NCI-H187 treated with DMSO at 0.1 percent for 48 hours (cell line): ENCODE measurements at places on chromosomes 12 and 14.

- DNase-seq = no peak
Measured at GRCh38 chr12:94597268-94597667, 53.1 kb downstream of the TMCC3 start.

DNA sequence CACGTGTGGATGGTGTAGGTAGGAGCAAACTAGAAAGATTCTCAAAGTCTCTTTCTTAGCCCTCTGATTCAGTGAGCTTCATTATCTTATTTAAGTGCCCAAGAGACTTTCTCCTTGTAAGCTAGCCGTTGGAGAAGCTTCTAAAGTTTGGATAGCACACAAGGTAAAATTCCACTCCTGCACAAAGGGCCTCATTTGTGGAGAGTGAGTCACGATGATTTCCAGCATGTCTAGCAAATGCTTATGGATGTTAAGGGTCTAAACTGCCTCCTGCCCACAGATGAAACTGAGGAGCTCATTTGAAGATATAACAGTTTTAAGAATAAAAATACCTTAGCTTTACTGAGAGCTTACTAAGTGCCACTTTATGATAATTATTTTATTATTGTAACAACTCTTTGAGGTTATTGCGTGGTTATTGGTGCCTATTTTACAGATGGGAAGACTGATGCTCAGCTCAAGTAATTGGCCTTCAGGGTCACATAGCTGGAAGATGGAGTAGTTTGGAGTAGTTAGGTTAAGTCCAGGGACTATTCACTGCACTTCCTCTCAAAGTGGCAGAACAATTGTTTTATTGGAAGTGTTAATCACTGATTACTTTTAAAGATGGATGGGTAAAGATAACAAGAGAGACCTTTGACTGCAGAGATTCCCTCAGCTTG is 78.7 kb upstream of the HIF1A start:
- DNase-seq = no peak

GRCh38 chr12:12072064-12072760 is 1.5 kb downstream of the BCL2L14 start:
- no peak for DNase-seq

DNA sequence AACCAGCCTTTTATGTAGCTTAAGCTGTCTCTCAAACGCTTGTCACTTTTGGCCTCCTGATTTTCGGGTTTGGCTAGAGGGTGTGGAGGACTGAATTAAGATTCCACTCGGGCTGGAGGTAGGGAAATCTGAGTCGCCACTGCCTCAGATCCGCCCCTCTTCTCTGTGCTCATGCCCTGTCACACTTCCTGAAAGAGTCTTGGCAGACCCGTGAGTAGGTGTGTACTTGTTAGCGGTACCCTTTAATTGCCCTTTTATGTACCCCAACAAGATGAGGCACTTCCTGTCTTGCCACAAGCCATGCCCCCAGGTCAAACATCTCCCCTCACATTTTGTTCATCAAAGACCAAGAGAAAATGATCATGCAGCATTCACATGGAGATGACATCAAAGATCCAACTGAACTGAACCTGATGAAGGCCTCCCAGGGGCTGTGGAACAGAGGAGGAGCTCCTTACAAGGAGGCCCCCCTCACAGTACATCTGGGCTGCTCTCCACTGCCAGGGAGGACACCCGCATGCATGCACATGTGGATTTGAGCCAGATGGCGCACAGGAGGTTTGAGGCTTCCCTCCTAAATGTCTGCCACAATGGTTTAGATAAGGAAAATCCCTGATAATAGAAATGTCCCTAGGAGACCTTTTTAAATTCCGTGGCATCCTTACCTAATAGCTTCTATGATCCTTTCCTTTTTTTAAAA is 86.5 kb upstream of the CDKN3 start:
- DNase-seq = no peak

- DNase-seq = no peak
Measured at GRCh38 chr14:43729143-43729542, 777.9 kb downstream of the FSCB start.

DNA sequence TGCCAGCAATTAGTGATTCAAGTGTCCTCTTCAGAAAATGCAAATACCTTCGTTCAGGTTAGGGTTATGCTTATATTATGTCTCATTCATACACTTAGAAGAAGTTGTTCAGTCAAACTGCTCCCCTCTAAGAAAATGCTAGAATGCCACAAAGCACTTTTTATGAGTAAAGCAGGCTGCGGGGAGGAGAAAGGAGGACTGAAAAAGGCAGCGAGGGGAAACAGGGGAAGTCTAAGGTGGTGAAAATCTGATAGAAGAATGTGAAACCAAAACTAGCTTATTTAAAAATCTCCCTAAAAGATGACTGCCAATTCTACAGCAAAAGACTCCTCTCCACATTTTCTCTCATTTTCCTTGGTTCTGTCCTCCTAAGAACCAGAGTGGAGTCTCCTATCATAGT is 70.1 kb downstream of the PRKD1 start:
- DNase-seq = no peak

DNA sequence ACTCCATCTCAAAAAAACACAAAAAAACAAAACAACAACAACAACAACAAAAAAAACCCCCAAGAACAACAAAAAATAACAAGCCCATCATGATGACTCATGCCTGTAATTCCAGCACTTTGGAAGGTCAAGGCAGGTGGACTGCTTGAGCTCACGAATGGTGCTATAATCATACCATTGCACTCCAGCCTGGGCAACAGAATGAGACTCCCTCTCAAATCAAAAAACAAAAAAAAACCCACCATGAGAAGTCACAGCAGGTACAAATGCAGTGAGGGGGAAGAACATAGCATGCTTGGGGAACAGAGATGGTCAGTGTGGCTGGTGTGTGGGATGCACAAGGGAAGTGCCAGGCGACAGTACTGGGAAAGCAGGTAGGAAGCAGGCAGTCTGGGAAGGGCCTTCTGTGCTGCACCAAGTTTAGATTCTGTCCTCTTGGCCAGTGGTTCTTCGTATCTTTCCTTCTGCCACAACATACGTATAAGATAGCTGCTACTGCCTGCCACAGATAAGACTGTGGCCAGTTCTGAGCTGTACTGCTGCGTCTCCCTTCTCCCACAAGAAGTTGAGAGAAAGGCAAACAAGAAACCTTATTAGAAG is 28.0 kb downstream of the ATG14 start:
- no peak for DNase-seq

DNA sequence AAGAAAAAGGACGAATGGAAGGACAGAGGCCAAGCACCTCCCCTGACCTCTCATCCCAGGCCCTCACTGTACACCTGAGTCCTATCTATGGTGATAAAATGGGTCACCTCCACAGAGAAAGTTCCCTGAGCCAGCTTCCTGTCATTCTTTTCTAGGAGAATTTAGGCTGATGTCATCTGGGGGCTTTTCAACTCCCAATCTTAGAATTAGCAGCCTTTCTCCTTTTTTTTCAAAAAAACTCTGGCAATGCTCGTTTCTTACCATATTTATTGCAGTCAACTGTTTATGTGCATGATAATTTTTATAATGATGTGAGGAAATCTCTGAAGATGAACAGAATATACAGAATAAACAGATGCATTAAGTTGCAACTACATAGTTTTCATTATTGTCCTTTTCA is 177.6 kb downstream of the SNAPC1 start:
- DNase-seq = no peak

- DNase-seq = no peak
Measured at GRCh38 chr14:71220462-71220861, 313.2 kb downstream of the PCNX1 start.

DNA sequence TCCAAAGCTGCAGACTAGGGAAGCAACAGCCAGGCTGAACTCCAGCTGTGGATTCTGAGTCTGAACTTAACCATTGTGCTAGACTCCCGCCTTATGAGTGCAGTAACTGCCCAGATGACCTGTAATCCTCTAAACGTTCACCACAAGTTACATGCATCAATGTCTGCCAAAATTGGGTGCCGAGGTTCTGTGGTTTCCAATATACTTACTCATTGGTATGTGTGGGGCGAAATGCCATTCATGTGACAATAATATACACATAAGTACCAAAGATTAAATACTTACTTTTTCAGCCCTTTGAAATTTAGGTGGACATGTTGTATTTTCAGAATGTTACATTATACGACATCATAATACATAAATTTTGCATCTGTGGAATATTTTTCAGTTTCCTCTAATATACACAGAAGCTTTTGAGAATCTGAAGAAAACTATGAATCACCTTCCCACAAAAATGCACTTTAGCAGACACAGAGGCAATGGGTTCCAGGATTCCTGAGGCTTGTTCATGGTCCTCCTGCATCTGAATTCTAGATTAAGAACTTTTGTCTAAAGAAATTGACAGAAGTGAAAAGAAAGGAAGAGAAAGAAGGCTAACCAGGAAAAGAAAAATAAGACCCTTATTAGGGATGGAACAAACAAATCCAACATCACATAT is 31.7 kb downstream of the GRIP1 start:
- no peak for DNase-seq

DNA sequence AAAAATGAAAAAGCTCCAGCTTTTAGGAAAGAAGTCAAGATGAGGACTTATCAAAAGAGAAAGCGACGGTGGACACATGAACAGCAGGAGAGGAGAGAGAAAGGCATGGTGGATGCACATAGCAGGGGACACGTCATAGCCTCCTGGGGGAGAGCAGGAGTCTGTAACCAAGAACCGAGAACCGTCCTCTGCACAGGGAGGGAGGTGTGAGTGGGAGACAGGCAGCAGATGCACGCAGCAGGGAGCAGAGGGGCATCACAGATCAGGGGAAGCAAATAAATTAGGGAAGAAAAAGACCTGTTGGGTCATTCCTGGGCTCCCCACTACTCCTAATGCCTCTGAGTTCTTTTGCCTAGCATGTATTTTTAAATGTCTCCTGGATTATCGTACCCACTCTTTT is 138.1 kb upstream of the RMST start:
- no peak for DNase-seq

DNA sequence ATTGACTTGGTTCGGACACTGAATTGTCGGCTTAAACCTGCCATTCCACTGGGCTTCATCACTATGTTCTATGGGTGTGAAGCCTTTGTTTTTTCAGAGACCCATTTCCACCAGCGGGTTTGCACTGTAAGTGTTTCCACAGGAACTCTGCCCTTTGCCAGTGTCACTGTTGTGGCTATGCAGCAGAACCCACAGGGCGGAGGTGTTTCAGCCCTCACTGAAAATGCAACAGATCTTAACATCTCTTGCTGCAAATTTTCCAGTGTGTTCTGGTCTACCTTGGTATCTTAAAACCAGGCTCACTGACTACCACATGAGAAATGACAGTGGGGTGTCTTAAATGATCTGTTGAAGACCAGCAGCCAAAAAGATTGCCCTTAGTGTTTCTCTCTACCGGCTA is 21.1 kb downstream of the PRKCH start:
- no peak for DNase-seq

DNA sequence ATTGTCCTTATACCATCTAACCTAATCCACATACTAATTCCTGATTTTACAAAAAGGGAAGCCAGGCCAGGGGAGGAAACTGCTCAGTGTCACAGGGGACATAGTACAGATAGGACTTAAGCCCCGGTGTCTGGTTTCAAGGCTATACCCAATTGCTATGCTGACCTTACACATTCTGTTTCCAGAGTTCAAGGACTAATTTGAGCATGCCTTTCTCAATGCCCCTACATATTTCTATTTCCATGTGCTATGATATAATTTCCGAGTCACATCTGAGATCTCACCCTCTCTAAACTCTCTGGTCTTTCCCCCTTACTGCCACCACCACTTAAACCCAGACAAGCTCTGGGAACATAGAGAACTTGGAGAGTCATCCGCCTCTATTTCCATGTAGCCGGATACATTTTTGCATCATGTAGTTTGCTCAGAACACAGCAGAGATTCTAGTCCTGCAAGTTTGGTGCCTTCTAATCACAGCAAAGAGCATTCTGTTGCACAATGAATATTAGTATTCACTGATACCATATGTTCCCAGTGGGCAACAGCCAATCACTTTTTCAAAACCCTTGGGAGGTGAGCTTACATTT is 34.2 kb downstream of the PPM1H start:
- no peak for DNase-seq

DNA sequence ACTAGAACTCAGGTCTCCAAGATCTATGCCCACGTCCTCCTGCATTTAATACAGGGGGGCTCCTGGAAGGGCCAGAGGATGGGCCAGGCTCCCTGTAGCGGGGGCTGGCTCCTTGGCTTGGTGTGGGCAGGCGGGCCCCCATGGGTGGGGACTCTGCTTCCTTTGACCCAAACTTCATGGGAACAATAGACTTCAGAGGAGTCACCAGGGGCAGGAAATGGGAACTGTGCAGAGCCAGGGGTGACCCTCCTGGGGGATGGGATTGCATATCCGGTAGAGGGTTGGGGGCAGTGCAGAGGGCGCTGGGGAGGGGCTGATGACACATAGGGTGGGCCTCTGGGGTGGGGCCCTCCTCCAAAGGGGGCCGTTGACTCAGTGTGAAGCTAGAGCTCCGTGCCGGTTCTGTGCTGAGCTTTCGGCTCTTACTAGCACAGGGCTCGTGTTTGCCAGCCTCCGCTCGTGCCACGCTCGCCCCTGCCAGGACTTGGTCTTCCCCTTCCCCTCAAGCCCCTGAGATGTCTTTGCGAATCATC is 4.6 kb downstream of the TEAD4 start:
- DNase-seq = no peak

DNA sequence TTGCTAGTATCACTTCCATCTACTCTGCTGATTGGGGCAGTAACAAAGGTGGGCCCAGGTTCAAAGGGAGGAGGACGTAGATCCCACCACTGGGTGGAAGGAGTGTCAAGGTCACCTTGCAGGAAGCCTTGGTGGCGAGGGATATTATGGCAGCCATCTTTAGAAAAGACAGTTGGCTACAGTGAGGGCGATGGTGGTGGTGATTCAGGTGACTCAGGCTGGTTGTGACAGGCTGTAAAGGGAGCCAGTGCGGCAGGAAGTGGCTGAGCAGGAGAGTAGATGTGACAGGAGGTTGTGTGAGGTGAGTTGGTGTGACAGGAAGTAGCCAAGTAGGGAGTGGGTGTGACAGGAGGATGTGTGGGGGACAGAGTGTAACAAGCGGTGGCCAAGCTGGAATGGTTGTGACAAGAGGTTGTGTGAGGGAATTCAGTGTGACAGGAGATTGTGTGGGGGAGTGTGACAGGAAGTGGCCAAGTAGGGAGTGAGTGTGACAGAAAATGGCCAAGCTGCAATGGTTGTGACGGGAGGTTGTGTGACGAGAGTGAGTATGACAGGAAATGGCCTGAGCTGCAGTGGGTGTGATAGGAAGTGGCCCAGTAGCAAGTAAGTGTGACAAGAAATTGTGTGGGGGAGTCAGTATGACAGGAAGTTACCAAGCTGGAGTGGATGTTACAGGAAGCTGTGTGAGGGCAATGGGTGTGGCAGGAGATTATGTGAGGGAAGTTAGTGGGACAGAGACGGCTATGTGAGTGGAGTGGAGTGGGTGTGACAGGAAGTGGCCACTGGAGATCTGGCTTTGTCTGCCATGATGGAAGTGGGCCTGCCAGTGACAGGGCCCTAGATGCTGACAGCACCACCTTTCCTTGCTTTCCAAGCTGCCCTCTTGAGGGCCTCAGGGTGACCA is 136.5 kb upstream of the MYL2 start:
- no peak for DNase-seq

- no peak for DNase-seq
Measured at GRCh38 chr12:116821291-116821690, 60.0 kb downstream of the HRK start.
